ELF-1 (cell line): ENCODE measurements at places on chromosomes 13 and 19.

DNA sequence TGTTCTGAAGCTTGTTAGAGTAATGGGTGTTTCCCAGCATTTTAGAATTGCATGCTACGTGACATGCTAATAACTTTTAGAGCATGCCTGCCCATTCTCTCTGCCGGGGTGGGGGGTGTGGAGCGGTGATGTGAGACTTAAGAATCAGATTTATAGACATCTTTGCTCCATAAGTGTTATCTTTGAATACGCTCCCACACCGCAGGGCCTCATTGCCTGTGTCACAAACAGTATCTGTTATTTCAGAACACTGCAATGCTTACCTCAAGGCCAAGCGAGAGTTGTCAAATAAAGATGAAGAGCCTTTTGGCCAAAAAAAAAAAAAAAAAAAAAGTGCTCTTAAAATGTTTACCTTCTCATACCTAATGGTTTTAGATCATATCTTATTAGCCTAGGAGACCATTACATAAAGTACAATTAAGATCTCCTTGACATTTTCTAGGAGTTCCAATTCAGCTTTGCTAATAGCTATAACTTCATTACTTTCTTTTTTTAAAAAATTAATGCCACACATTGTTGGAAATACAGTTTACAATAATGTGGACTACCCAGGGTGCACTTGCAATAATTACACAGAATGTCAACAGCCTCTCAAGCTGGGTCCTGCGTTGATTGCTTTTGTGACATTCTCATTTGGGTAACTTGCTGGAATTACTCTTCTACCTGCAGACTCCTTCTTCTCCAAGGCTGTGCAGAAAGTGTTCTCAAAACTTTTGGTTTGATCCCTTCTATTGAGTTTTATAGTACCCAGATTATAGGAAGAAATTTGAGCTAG, 525.3 kb downstream of the KLF12 start:
- DNase-seq, result no peak

- DNase-seq, result no peak
Measured at GRCh38 chr19:45321848-45322247, 827 bp downstream of the CKM start.

DNA sequence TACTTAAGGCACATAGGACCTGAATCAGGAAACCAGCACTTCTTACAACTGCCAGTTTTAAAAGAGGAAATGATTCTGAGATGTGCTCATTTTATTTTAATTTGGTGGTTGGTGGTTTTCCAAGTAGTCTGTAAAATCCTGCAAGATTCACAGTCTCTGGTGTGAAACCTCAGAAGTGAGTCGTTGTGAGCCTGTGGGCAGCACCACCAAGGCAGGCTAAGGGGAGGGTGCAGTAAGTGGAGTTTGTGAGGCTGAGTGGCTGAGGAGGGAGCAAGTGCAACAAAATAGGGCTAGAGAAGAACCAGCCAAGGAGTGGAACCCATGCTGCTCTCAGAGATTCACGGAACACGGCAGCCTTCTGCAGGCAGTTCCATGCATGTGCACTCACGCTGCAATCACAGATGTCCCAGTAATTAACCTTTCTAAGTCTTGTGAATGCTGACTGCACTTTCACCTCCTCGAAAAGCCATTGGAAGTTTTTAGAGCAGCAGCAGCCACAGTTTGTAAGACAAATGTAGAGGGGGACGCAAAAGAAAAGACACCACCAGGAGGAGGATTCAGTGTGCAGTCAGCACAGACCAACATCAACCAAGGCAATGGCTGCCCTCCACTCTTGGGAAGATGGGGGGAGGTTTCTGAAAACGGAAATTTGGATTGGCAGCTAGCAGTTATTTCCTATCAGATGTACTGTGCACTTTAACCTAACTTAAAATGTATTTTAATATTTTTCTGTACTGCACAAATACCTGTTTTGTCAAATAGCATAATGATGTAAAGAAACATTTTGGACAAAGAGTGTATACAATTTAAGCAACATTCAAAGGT, 44.9 kb downstream of the ESD start:
- DNase-seq, result no peak

- DNase-seq, result no peak
Measured at GRCh38 chr19:14167576-14168138, 31.3 kb upstream of the ASF1B start.

- DNase-seq, result no peak
Measured at GRCh38 chr13:59435024-59435423, 728.7 kb downstream of the DIAPH3 start.

DNA sequence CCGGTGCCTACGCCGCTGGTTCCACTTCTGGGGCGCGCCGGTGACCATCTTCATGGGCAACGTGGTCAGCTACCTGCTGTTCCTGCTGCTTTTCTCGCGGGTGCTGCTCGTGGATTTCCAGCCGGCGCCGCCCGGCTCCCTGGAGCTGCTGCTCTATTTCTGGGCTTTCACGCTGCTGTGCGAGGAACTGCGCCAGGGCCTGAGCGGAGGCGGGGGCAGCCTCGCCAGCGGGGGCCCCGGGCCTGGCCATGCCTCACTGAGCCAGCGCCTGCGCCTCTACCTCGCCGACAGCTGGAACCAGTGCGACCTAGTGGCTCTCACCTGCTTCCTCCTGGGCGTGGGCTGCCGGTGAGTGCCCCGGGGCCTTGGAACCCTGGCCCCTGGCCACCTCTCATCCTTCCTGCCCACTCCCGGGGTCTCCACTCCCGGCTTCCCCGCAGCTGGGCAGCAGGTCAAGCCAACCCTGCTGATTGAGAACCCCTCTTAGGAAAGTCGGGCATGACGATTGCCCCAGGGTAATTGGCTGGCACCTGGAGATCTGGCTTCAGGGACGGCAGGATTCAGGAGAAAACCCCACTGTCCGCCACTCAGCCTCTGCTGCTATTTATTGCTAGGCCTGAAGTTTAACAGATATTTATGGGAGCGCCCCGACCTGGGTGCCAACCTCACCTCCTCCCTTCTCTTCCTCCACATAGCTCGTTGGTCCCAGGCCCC, 39.1 kb downstream of the TRPM4 start:
- peak; percentile 36 for DNase-seq

- DNase-seq, result no peak
Measured at GRCh38 chr13:80224468-80224867, 116.5 kb downstream of the SPRY2 start.

GRCh38 chr13:94710881-94711560, 1.3 kb downstream of the SOX21 start:
- peak; percentile 64 for DNase-seq

DNA sequence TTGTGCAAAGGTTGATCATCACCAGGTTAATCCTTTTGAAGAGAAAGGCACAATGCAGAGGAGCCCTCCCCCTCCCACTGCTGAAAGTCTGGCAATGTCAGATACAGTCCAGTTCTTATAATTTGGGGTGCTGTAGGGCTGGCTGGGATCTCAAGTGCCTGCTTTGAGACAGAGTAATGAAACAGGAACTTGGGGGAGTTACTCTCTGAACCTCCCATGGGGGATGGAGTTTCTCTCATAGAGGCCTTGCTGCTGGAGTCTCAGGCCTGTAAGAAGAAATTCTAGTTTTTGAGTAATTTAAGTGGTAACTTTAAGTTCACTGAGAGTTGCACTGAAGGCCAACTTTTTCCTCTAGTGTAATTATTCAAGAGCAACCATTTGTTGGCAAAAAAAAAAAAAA, 410.5 kb downstream of the KCNRG start:
- DNase-seq, result no peak

- DNase-seq, result no peak
Measured at GRCh38 chr13:45196622-45197021, 4.2 kb downstream of the KCTD4 start.

DNA sequence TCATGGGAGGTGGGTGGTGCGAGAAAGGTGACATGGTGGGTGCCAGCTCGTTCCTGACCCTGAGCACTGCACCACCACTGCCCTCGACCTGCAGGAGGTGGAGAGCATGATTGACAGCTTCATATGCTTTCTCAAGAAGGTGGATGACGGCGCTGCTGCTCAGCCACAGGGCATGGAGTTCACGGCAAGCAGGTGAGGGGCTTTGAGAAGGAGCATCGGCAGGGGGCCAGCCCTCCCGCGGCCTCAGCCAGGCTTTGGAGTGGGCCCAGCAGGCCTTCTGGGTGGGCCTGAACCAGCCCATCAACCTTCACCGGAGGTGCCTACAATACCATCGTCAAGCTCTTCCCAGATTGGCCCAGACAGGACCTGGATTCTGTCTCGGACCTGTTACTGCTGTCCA, 18.9 kb upstream of the ZNF14 start:
- no peak for DNase-seq

DNA sequence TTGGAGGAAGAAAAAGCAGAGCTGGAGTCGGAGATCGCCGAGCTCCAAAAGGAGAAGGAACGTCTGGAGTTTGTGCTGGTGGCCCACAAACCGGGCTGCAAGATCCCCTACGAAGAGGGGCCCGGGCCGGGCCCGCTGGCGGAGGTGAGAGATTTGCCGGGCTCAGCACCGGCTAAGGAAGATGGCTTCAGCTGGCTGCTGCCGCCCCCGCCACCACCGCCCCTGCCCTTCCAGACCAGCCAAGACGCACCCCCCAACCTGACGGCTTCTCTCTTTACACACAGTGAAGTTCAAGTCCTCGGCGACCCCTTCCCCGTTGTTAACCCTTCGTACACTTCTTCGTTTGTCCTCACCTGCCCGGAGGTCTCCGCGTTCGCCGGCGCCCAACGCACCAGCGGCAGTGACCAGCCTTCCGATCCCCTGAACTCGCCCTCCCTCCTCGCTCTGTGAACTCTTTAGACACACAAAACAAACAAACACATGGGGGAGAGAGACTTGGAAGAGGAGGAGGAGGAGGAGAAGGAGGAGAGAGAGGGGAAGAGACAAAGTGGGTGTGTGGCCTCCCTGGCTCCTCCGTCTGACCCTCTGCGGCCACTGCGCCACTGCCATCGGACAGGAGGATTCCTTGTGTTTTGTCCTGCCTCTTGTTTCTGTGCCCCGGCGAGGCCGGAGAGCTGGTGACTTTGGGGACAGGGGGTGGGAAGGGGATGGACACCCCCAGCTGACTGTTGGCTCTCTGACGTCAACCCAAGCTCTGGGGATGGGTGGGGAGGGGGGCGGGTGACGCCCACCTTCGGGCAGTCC, 5.0 kb downstream of the FOSB start:
- peak; percentile 39 for DNase-seq

DNA sequence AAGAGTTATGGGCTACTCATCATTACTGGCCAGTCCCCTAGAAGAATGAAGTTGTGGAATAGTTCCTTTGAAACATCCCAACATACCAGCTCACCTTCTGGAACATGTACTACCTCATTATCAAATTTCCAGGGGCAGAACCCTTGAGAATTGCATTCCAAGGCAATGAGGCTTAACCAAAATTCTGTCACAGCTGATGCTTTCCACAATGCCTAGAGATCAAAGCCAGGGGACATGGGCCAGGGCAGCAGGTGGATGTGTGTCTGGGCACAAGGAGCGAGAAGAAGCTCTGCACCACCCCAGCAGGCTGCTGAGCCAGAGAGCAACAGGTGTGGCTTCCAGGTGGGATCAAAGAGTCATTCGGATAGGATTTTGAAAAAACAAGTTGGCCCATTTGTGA, 362.1 kb downstream of the EFNB2 start:
- no peak for DNase-seq

- peak; percentile 68 for DNase-seq
Measured at GRCh38 chr19:15091918-15092753, 10.1 kb downstream of the OR1I1 start.

DNA sequence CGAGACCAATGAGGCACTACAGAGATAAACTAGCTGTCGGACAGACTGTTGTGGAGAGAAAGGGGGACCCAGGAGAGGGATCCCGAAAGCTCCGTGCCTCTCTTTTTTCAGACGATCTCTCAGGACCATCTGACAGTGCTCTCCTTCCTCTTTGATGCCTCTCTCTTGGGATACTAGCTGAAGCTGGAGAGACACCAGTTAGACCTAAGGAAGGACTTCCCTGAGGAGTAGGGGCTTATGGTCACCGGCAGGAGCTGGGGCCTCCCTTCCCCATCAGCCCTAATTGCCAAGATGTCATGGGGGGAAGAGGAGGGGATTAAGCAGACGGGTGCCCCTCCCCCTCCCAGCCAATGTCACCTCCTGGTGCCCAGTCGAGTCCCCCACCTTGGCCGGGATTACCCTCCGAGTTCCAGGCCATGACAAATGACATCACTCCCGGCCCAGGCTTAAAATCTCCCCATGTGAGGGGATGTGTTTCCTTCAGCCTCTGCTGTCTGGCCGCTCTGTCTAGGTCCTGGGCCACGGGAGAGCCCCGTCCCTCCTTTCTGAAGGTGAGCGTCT, at the start of gene CRX:
Gene CRX (plus strand): TSS at position 478 of the 561 bp plus-strand sequence. CDS start 12,507 bp downstream, outside the sequence.
- peak; percentile 26 for DNase-seq

GRCh38 chr19:51702825-51703574, 9.9 kb downstream of the SPACA6 start:
- DNase-seq, result peak; percentile 81

GRCh38 chr19:44904426-44904994, 1.1 kb upstream of the APOE start:
- DNase-seq, result no peak

GRCh38 chr13:109400624-109401257, 385.6 kb downstream of the IRS2 start:
- DNase-seq, result no peak

GRCh38 chr19:48997972-48998371, 4.3 kb downstream of the RUVBL2 start:
- DNase-seq, result peak; percentile 86

GRCh38 chr19:44745341-44745831, 3.1 kb upstream of the BCL3 start:
- peak; percentile 62 for DNase-seq

DNA sequence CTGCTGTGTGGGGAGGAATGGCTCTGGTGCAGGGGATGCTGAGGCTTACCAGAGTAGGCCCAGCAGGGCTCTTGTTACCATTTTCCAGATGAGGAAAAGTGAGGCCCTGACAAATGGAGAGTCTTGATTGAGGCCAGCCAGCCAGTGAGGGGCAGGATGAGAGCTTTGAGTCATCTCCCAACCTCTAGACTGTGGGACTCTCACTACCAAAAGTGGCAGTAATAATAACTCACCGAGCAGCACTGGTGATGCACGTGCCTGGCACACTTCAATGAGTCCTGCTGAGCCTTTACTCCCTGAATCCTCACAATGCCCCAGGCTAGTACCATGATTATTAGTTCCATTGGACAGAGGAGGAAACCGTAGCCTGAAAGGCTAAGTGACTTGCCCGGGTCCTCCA, 7.8 kb downstream of the CIC start:
- DNase-seq, result no peak

DNA sequence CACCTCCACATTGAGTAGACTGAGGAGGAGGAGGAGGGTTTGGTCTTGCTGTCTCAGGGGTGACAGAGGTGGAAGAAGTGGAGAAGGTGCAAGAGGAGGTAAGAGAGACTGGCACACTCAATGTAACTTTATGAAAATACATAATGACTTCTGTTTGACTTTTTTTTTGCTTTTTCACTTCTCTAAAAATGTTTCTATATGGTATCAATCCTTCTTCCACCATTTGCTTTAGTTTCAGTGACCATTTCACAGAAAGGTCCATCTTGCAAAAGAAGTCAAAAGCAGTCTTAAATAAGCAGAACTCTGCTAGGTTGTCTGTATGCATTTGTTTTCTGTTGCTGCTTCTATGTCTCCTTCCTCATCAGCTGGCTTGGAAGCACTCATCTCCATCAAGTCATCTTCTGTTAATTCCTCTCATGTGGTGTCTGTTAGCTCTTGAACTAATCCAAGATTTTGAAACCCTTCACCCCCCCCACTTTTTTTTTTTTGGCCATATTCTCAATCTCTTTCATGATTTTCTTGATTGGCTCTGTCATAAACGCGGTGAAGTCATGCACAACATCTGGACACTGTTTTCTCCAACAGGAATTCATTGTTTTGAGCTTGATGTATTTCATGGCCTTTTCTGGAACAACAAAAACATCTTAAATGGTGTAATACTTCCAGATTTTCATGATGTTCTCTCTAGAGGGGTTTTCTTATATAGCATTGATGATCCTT, 80.8 kb downstream of the KL start:
- DNase-seq, result no peak
